Activated T-cell treated with anti-CD3 and anti-CD28 coated beads for 24 hours (primary cell): ENCODE measurements at places on chromosomes 16 and 17.

DNA sequence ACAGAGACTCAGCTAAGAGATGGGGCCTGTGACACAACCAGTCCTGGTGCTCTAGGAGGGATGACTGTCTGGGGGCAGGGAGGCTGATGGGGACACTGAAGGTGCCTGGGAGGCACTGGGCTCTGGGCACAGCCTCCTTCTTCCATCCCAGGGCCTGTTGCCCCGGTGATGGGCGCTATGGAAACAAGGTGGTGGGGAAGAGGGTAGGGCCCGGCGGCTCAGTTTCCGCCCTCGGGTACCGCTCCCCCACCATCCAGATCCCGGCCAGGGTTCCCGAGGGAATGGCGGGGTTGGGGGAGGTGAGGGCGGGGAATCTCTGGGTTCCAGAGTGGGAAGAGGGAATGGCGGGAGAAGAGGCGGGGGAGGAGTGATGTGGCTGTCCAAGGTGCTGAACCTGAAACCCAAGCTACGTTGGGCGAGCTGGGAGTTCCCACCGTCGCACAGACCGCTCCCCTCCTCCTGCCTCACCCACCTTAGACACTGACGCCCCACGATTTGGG is 981 bp downstream of the KCNH4 start:
- no peak for DNase-seq

DNA sequence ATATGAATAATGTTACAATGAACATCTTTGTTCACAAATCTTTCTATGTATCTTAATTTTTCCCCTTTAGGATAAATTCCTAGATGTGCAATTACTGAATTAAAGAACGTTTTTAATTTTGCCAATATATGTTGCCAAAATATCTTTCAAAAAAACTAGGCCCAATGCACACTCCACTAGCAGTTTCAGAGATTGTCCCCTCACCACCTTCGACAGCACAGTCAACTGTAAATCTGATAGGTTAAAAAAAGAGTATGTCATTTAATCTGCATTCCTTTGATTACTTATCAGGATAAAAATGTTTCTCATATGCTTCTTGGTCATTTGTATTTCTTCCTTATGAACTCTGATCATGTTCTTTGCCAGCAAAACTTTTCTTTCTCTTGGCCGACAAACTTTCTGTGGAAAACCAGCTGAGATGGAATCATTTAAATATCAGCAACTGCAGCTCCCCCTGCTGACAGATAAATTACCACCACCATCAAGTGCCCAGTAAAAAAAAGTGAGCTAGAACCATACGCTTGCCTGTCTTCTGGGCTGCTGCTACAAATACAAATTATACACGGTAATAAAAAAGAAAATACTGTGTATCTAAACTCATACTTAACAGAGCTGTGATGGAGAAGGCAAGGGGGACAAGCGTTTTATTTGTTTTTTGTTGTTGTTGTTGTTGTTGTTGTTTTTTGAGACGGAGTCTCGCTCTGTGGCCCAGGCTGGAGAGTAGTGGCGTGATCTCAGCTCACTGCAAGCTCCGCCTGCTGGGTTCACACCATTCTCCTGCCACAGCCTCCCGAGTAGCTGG is 19.6 kb upstream of the KANSL1 start:
- DNase-seq, result peak; percentile 50

DNA sequence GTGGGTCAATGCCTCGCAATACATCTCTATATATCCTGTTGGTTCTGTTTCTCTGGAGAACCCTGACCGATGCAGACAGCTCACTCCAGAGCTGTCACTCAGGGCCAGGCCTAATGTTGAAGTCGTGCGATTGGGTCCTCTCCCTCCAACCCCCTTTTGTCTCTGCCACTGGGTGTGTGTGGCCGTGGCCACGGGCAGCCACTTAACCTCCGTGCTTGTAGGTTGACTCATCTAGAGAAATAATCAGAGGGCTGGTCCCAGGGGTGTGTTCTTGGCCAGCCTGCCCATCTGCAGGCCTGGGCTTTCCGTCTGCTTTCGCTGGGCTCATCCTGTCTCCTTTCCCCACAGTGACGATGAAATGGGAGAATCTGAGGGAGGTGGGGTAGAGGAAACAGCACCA is 7.4 kb downstream of the ADAD2 start:
- no peak for DNase-seq

DNA sequence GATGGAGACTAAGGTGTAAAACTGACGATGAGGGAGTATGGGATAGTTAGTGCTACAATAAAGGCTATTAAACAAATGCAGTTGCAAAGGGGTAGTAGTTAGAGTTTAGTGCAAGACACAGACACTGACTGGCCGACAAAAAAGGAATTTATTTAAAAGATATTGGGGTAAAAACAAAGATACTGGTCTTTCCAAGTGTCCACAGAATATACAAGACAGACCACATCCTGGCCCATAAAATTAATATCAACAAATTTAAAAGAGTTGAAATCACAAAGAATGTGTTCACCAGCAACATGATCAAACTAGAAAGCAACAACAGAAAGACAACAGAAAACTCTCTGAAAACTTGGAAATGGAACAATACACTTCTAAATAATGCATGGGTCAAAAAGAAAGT is 54.7 kb downstream of the CFDP1 start:
- no peak for DNase-seq

DNA sequence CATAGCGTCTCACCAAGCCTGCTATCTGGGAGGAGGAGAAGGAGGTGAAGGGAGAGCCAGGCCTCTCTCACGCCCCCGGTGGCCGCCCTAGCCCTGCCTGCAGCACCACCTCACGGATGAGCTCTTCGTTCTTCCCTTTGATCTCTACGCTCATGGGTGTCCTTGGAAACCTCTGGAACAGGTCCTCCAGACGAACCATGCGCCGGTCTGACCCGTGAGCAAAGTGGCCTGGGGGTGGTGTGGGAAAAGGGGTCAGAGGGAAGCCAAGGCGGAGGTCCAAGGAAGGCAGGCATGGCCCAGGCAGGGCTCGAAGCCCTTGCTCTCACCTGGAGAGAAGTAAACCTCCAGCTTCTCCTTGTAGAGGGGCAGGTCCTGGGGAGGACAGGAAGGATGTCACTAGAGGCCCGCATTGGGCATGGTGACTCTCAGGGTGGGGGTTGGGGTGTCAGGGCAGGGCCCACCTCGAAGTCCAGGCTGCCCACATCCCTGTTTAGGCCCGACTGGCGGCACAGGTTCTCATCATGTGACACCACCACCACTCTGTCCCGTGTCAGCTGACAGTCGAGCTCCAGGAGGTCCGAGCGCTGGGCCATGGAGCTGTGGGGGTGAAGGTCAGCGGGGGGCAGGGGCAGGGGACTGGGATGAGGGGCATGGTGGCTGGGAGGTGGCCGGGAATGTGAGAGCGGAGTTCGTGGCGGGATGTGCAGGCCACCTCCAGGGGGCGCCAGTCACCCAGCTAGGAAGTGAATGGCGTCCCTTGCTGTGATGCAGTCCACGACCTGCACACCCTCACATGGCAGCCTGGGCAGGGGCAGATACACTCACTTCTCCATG is 923 bp downstream of the GDPD3 start:
- DNase-seq, result peak; percentile 58

GRCh38 chr17:69058165-69058564 is 2.6 kb downstream of the ABCA9 start:
- DNase-seq, result no peak

- DNase-seq, result no peak
These were observed 150.3 kb downstream of the BCAS3 start for GRCh38 chr17:60827943-60828342.

GRCh38 chr17:76432712-76433336 is 20.1 kb downstream of the UBE2O start:
- DNase-seq, result no peak

DNA sequence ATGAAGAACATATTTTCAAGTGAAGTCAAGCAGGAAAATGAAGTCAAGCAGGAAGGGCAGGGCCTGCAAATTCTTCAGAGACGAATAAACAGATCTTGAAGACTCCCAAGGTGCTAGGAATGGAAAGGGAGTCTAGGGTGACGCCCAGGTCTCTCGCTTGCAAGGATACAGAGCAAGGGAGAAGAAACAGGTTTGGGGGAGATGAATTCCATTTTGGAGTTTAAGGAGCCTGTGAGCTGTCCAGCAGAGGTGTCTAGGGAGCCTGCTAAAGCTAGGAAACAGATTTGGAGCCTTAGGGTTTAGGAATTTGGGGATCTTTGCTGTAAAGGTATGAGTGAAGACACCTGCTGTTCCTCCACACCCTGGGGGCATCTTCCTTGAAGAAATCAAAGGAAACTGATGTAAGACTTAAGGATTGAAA is 2.0 kb upstream of the UNKL start:
- no peak for DNase-seq

- DNase-seq, result no peak
These were observed 11.0 kb upstream of the ZG16 start for GRCh38 chr16:29767062-29767461.

- peak; percentile 39 for DNase-seq
These were observed 137.2 kb upstream of the RPH3AL start for GRCh38 chr17:489758-490329.

DNA sequence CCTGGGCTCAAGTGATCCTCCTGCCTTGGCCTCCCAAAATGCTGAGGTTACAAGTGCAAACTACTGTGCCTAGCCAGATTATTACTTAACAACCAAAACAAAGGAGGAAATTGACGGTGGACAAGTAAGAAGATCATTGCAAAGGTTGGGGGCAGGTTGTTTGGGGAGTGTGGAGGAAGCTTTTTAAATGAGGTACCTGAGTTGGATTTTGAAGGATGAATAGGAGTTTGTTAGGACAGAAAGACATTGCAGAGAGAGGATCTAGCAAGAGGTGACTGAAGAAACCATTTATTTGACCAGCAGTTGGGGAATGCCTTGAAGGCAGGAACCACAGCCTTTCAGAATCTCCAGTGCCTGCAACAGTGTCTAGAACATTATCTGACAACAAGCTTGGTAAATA is 51.3 kb downstream of the ABCC1 start:
- DNase-seq, result no peak

DNA sequence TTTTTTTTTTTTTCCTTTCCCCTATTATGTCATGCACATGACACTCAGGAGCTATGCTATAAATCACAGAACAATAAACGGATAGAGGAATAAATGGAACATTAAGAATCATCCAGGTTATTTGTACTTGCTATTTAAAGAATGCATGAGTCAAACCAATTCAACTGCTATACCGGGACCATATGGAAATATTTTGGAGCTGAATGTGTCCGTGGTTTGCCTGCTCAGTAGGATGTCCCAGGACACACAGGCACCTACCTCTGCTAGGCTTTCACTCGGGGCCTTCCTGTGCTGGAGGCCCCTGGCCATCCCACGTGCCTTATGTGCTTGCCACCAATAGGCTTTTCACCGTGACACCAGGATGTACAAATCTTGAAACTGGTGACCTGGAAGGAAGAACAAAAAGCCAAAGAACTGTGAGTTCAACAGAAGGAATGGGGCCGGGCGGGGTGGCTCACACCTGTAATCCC is 15.3 kb upstream of the SEC14L1 start:
- DNase-seq, result no peak

DNA sequence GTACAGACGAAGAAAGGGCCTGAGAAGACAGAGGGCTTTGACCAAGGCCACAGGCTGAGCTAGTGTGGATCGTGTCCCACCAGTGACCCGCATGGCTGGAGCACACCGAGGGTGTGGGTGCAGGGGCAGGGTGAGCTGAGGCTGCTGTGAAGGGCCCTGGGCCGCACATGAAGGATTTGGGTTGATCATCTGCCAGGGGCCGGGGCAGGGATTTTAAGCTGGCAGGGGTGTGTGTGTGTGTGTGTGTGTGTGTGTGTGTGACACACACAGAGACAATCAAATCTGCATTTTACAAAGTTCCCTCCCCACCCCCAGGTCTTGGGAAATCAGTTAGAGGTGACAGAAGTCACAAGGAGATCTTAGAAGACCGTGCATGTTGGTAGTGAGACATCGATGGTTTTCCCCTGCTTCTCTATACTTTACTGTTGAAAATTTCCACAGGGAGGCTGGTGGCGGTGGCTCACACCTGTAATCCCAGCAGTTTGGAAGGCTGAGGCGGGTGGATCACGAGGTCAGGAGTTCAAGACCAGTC is 65.2 kb downstream of the SRCIN1 start:
- no peak for DNase-seq

GRCh38 chr17:66076546-66077190 is 115.3 kb downstream of the CEP112 start:
- DNase-seq, result no peak

DNA sequence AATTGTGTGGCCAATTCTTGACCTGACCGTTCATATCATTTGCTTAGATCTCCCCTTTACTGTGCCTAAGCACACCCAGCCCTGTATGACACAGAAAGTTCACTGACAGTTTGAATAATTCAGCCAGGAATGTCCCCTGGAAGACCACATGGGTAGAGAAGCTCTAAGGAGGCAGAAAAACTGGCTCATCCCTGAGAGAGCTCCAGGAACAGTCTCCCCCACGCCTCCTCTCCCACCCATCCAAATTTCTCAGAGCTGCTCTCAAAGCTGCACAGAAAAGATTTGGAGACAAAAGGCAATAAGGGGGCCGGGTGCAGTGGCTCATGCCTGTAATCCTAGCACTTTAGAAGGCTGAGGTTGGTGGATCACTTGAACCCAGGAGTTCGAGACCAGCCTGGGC is 11.2 kb downstream of the PRAC1 start:
- DNase-seq, result no peak

GRCh38 chr16:85361441-85362118 is 249.3 kb upstream of the CIBAR2 start:
- no peak for DNase-seq
